Activated naive CD4-positive, alpha-beta T cell treated with anti-CD3 and anti-CD28 coated beads, Interleukin-2, amount 50 U/mL, for 72 hours (primary cell): ENCODE measurements at places on chromosomes 1 and 21.
A peak's percentile ranks its signal among the peaks of the same experiment; 100 is the strongest.

DNA sequence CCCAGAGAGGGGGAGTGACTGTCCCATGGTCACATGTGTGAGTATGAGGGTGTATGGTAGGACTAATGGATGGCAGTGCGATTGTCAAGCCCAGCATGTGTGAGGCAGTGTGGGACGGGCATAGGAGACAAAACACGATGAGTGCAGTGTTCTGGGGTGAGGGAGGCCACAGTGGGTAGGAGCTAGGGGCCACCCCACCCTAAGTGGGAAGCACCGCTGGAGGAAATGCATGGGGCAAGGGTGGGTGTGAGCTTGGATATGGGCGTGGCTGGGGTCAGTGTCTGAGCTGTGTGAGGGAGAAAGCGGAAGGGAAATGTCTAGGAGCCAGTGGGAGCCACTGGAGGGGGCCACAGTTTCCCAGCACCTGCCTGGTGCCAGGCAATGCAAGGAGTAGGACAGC is 56.5 kb downstream of the FOXO6 start:
- DNase-seq = no peak

DNA sequence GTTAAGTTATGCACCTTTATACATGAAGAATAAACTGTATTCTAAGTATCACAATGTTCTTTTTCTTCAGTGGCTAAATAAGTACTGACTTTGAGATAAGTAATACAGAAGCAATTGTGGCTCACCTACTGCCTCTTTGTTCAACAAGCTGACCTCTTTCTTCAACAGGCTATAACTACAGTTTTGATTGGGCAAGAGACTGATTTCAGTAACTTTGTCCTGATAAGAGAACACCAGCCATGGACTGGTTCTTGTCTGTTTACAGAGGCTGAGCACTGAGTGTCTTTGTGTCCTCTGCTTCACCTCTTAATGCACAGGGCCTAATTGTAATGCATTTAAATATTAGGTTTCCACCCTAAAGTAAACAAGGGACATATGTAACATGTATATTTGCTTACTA is 34.6 kb upstream of the PDE4B start:
- no peak for DNase-seq

DNA sequence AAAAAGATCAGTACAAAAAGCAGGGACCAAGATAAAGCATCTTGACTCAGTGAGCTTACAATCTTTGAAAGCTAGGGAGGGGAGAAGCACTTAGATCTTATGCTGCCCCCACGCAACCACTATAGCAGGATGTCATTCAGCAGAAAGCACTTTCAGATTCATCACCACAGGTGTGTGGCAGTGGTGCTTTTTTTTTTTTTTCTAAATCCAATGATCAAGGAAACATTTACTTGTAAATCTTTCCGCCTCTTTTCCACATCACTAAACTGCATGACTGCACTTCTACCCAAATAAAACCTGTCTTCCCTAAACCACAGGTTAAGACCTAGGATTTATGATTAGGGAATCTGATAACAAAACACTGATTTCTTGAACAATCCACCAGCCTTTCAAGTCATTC is 154.8 kb downstream of the SLC45A1 start:
- no peak for DNase-seq

DNA sequence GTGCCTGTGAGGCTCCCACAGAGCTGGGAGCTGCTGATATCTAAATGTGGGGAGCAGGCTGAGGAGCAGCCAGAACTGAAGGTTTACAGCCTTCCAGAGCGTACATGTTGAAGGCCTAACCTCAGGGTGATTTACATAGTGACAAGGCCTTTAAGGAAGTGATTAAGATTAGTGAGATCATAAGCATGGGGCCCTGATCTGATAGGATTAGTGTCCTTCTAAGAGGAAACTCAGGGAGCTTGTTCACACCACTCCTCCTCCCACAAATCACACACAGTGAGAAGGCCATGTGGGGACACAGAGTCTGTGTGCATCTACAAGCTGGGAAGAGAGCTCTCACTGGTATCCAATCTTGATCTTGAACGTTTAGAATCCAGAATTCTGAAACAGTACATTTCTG is 92.3 kb upstream of the NBPF6 start:
- no peak for DNase-seq

GRCh38 chr1:235138821-235139220 is 10.2 kb upstream of the TOMM20 start:
- no peak for DNase-seq

DNA sequence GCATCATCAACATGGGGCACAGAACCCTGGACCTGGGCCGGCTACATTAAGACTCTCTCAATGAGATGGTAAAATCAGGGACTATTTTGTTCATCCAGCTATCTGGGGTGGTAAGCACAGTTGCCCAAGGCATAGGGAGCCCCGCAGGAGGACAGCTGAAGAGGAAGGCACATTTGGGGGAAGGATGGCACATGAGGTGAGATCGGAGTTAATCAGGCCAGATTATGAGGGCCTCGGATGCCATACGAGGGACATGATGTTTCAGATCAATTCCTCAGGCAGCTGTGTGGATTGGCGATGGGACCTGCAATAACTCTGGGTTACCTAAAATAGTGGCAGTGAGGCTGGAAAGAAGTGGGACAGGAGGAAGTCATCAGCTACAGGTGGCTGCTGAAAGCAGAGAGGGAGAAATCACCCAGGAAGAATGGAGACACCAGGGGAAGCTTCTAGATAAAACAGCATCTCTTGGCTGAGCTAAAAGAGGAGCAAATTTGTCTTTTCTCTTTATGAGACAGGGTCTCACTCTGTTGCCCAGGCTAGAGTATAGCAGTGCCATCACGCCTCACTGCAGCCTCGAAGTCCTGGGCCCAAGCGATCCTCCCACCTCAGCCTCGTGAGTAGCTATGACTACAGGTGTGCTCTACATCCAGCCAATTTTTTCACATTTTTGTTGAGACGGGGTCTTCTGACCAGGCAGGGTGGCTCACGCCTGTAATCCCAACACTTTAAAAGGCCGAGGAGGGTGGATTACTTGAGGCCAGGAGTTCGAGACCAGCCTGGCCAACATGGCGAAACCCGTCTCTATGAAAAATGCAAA is 21.1 kb downstream of the TOMM20 start:
- DNase-seq = no peak

- no peak for DNase-seq
Measured at GRCh38 chr1:209155546-209155945, 428.0 kb upstream of the CAMK1G start.

GRCh38 chr1:230230273-230230672 is 163.2 kb downstream of the GALNT2 start:
- no peak for DNase-seq

GRCh38 chr1:222927031-222927430 is 112.2 kb downstream of the DISP1 start:
- DNase-seq = no peak

DNA sequence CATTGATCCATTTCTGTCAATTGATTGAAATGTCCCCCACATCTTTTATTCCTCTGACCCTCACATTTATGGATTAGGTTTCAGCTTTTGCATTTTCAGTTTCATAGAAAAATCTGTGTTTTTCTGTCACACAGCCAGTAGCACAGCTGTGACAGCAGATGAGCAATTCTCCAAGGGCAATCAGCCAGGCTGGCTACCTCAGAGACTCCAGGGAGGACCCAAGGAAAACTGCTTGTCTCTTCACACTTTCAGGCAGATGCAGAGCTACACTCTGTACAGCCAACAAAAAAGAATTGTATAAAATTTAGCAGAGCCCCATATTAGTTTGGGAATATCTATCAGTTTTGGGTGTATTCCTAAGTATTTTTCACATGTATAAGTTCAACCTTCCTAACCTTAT is 257.2 kb downstream of the LRRC7 start:
- no peak for DNase-seq

DNA sequence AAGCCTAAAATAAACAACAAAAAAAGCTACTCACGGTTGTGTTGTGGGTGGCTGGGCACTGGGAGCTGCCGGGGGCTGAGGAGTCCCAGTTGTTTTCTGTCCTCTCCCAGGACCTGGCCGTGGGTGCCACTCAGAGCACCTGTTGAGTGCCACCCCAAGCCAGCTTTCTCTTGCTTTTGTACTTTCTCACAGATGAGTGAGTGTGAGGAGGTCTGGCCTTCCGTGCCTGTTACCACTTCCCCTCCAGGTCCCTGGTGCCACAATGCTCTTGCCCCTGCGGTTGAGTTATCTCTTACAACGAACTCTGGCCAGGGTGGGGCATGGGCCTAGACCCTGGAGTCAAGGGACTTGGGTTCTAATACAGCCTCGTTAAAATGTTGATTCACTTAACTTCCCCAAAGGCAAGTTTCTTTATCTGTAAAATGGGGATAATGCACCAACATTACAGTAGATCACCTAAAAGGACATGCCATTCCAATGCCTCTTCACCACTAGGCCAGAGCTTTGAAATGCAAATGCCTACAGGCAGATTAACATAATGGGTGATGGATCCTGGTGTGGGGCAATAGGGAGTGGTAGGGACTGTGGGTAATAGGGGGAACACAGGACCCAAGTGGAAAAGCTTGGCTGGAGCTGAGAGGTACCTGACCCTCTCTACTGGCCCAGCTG is at the start of gene CNR2:
TSS of gene CNR2 (minus strand) at position 151 of the 669 bp plus-strand sequence. CDS start 37,745 bp downstream, outside the sequence.
- DNase-seq = no peak

DNA sequence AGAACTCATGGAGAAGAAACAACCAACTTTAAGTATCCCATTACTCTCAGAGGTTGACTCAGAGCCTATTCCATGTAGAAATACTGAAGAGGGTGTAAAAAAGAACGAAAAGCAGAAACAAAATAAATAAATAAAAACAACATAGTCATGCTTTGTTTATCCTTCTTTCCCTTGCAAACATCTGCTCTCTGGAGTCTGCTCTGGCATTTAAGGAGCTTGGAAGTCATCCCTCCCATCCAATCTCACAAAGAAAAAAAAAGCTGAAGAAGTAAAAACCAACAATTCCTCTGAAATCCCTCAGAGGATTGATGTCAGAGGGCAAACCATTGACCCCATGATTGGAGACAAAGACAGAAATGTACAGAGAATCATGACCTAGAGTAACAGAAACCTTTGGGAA is 302.6 kb upstream of the GREM2 start:
- DNase-seq = no peak

- DNase-seq = no peak
Measured at GRCh38 chr1:110565565-110565964, 40.6 kb downstream of the KCNA2 start.

GRCh38 chr1:27001570-27002360 is 8.3 kb downstream of the TRNP1 start:
- DNase-seq = no peak

DNA sequence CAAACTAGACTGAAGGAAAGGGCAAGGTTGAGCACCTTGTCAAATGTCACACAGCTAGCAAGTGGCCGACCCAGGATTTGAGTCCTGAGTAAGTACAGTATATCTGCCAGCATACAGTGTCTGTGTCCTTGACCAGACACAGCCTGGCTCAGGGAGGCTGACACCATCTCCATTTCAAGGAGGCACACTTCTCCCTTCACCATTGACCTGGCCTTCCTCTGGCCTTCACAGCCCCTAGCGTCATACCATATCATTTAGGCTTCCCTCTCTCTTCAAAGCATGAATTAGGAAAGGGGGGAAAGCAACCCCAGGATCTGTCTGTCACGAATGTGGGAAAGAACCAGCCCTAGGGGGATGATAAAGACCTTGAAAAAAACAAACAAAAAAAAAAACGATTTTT is 155.6 kb downstream of the PLPP3 start:
- DNase-seq = no peak

GRCh38 chr1:151130987-151131586 is 15.3 kb downstream of the SEMA6C start:
- peak; percentile 81 for DNase-seq

GRCh38 chr1:181032535-181032934 is 1.2 kb upstream of the MR1 start:
- DNase-seq = no peak

- no peak for DNase-seq
Measured at GRCh38 chr1:174969977-174970376, 29.8 kb upstream of the CACYBP start.

GRCh38 chr1:67882196-67882958 is 49.1 kb upstream of the GNG12 start:
- no peak for DNase-seq

DNA sequence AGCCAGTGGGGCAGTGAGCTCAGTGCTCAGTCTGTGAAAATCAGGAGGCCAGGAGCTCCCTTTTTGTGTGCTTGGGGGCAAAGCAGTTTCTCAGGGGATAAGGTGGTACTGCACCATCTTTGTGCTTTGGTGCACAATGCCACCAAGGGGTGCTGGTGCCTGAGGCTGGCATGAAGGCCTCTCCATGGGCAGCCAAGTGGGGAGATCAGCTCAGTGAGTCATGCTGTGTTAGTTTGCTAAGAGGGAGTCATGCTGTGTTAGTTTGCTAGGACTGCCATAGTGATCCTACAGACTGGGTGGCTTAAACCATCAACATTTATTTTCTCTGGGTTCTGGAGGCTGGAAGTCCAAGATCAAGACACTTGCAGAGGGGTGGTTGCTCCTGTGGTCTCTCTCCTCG is 428.1 kb downstream of the PRDM2 start:
- DNase-seq = no peak

DNA sequence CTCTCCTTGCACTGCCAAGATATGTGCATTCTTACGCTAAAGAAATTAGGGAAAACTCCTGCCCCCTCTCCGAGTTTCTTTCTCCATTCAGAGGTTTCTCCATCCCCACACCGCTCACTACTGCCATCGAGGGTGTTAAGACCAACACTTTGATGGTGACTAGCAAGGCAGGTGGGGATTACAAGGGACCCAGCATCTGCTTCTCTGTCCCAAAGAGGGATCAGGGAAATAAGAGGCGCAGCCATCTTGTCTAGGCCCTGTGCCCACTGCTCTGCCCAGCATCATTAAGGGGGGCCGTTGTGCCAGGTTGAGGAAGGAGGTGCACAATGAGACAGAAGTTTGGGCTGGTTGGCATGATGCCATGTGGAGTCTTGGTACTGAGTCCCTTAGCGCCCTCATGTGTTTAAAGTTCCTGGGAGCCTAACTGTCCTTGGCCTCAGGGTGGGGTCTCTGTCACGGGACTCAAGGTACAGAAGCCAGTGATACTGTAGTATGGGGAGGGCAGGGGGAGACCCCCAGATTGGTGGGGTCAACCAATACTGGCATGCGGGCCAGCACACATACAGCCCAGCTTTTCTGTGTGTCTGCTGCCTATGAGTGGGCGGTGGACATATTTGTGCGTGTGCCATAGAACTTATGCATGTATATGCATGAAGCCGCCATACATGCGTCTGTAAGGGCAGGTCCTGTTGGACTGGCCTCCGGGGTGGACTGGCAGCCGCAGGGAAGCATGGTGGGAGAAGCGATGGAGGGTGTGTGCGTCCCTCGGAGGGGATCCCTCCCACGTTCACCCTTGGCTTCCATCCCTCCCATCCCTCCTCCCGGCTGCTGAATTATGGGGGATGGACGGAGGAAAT is 5.5 kb downstream of the EFNA3 start:
- no peak for DNase-seq

- DNase-seq = peak; percentile 51
Measured at GRCh38 chr21:46368533-46369285, 44.8 kb downstream of the PCNT start.

DNA sequence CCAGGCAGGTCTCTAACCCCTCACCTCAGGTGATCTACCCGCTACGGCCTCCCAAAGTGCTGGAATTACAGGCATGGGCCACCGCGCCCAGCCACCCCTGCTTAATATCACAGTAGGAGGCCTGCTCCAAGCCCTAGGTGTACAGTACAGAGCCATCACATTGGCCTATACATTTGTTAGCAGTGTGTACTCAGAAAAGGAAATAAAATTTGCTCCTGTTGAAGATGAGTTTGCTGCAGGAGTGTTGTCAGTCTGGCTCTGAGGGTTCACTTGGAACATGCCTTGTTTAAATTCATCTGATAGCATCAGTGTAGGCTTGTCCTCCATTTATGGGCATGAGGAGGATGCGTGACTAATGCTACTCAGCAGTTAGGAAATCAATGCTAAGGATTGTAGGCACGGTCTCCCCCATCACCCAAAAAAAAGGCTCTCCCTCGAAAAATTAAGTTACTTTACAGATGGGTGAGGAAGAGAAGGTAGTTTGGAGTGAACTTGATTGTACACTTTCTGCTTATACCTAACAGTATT is 4.6 kb upstream of the ENAH start:
- DNase-seq = no peak
